ENCODE measurements at places on chromosomes 1 and 21.

DNA sequence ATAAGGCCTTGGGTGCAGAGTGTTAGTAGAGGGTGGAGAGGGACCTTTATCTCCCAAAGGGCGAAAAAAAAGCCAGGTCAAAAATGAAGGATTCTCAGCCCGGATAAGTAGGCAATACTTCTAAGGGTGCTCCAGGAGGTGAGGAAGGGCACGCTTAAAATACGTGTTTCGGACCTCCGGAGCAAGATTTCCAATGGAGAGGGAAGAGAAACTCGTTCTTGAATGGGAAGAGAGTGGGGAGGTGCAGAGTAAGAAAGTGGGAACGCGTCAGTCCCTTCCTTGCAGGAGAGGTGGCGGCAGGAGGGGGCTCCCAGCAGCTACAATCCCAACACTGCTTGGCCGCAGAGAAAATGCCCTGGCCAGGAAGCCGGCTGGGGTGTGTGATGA, 581 bp downstream of the EFCAB14 start:
- DNase-seq = no peak

- DNase-seq = no peak
Measured at GRCh38 chr1:20126041-20126805, 6.9 kb upstream of the PLA2G2D start.

- DNase-seq = no peak
Measured at GRCh38 chr1:203480525-203481084, 5.0 kb downstream of the PRELP start.

GRCh38 chr1:57966751-57967406, 543.0 kb upstream of the DAB1 start:
- DNase-seq = no peak

GRCh38 chr1:65255656-65256050, 53.7 kb upstream of the DNAJC6 start:
- DNase-seq = no peak

DNA sequence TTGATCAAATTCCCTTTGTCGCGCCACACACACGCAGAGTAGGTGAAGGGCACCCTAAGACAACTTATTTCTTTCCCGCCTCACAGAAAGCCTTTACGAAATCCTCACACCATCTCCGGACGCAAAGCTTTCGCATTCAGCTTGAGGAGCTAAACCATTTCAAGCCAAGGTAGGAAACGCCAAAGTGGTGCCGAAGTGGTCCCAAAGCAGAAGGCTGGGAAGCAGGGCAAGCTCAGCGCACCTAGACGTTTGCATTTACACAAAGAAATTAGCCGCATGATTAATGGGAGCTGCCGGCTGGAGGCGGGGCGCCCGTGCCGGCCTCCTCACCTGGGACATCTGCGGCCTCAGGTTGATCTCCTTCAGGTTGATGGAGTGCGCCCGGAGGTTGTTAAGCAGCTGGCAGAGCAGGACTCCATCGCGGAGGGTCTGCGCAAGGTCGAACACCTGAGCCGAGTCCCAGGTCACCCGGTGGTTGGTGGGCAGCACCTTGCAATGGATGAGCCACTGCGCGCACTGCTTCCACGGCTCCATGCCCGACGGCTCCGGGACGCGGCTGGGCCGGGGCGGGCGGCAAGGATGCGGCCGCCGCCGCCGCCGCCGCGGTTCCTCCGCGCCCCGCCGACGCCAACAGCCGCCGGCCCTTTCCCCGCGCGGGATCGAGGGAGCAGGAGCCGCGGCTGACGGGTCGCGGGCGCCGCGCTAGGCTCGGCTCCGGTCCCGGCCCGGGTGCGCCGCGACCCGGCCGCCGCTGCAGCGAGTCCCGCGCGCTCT, 457 bp downstream of the VAV3 start:
- no peak for DNase-seq

GRCh38 chr1:15257309-15257708, 10.3 kb downstream of the FHAD1 start:
- DNase-seq = no peak

GRCh38 chr1:169959686-169960085, 66.0 kb upstream of the SCYL3 start:
- no peak for DNase-seq

DNA sequence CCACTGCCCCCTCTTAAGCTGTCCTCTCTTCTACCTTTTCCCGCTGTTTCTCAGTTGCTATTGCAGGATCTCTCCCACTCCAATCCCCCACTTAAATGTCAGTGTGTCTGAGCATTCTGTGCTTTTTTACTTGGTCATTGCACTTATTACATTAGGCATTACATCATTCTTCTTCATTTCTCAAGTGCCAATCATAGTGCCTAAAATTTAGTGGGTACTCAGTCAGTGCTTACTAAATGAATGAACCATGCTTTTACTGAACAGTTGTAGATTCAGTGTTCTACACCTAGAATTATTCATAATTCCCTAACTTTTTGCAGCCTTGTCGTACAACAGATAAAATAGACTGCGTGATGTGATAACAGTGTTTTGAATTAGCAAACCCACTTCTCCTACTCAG, 19.4 kb downstream of the ARMH1 start:
- no peak for DNase-seq

DNA sequence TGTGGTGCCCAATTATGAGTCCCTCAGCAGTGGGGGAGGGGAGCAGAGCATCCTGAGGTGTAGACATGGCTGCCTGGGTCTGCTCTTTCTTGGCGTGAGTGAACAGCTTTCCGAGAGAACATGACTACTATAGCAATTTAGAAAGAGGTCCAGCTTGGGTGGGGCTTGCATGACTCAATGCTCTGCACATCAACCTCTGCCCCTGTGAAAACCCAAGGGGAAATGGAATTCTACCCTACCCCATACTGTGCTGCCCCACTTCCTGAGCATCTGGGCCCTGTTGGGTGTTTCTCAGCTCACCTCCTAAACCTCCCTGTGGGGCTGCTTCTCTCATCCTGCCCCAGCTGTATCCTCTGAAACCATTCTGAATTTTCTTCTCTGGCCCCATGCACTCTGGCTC, 8.2 kb upstream of the AZIN2 start:
- DNase-seq = no peak

GRCh38 chr21:42396799-42397745, 1.2 kb upstream of the TMPRSS3 start:
- no peak for DNase-seq

- no peak for DNase-seq
Measured at GRCh38 chr1:96370757-96371156, 350.8 kb upstream of the PTBP2 start.

DNA sequence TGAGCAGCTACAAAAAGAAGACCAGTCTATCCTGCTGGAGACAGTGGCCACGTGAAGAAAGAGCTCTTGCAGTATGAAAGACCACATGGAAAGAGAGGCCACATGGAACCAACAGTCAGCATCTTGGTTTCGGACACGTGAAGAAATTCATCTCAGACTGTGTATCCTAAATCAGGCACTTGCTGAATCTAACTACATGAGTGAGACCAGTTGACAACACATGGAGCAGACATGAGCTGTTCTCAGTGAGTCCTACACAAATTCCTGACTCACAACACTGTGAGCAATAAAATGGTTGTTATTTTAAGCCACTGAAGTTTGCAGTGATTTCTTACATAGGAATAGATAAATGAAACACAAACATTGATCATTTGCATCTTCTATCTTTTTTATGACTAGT, 2.4 kb upstream of the TAF1A start:
- no peak for DNase-seq

DNA sequence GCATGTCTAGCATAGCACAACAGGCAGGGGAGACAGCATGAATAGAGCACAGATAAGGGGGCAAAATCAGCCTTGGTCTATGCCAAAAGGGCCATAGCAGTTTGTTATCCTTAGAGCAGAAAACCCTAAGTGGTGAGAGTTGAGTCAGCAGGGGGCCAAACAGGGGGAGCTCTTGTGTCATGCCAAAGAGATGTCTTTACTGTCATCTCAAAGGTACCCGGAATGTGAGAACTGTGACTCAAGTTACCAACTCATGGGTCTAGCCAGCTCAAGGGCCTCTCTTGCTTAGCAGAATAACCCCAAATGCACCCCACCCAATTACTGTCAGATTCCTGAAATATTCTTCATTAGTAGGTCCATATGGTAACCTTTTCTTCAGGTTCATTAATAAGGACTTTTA, 45.9 kb upstream of the NRDC start:
- DNase-seq = no peak

- no peak for DNase-seq
Measured at GRCh38 chr1:79711001-79711431, 704.5 kb upstream of the ADGRL4 start.

DNA sequence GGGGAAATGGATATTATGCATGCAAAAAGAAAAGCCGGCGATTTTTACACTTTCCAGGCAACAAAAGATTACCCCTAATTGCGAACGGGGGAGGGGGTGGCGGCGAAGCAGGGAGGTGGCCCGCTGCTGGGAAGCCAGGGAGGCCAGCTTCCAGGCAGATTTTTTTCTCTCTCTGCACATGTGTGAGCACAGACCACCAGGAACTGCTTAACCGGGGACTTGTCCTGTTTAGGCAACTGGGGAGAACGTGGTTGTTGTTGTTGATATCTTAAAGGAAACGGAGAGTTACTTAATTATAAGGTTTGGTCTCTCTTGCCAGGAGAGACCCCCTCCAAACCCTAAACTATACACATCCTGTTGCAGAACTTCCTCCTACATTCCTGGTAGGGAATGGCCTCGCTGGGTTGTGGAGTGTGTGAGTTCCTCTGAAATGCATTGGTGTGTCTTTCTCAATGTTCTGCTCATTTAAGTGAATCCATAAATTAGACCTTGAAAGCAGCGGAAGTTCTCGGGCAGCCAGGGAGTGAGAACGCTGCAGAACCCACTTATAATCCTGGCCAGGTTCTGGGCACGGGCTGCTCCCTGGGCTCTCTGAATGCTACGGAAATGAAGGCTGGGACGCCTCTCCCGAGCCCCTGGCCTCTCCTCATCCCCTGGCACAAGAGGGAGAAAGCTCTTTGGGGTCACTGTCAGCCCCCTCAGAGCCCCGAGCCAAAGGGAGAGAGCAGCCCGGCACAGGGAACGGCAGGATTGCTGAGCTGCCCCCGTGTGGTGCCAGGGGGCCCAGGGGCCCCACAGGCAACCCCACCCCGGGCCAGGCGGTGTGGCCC, 250.0 kb downstream of the FOXD2 start:
- DNase-seq = no peak

GRCh38 chr1:207862241-207862787, 48.6 kb downstream of the CD34 start:
- no peak for DNase-seq

DNA sequence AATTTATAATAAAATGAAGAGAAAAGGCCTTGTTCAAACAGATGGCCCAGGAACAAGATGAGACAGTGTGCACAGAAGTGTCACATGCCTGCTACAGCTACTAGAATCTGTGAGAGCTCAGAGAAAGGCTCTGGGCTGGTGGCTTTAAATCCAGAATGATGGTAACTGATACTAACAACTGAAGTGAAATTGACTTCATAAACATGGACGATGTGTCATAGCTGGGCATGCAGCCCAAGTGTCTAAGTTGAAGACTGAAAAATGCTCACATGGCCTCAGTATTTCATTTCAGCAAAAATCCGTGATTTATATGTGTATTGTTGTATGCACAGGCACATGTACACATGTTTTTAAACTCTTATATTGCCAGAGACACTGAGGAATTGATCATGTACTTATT, 208.3 kb upstream of the RUNX1 start:
- DNase-seq = peak; percentile 53

GRCh38 chr1:157948312-157949073, 45.0 kb upstream of the KIRREL1 start:
- no peak for DNase-seq

- no peak for DNase-seq
Measured at GRCh38 chr21:24188506-24188905, 1418.8 kb downstream of the MRPL39 start.

DNA sequence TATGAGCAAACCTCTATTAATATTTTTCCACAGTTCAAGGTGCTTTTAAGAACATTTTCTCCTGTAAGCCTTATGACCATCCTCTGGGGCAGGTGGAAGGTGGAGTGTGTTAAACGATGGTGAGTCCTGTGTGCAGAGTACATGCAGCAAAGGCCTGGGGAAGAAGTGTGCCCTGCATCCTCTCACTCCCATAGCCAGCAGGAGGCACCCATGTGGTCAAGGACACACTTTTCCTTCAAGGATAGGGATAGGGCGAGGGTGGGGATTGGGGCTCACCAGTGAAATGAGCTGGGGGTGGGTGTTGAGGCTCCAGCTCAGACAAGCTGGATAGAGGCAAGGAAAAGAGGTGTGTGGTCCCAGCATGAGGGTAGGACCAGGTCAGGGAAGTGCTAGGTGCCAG, 120.8 kb upstream of the KCNE2 start:
- no peak for DNase-seq

GRCh38 chr1:97163591-97164275, 442.1 kb downstream of the PTBP2 start:
- DNase-seq = no peak

- DNase-seq = no peak
Measured at GRCh38 chr1:183696981-183697380, 43.9 kb upstream of the APOBEC4 start.

GRCh38 chr1:65469126-65469888, 48.8 kb downstream of the LEPR start:
- DNase-seq = no peak

DNA sequence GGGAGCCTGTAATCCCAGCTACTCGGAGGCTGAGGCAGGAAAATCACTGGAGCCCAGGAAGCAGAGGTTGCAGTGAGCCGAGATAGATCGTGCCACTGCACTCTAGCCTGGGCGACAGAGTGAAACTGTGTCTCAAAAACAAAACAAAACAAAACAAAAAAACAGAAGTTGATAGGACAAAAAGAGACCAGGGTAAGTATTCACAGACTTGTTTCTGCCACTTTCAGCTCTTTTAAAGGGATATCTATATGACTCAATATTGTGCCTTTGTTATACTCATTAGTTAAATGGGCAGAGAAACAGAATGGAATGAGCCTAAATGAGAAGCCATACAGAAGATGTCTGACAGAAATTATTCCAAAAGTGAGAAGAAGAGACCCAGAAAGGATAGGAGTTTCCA, 23.1 kb upstream of the ABL2 start:
- DNase-seq = no peak

GRCh38 chr1:224767031-224767430, 150.9 kb downstream of the CNIH3 start:
- DNase-seq = no peak

GRCh38 chr1:31377364-31377863, 4.5 kb upstream of the FABP3 start:
- DNase-seq = no peak
